ENCODE measurements at places on chromosomes 4 and X.

- DNase-seq: no peak
These were observed 38.8 kb upstream of the STIM2 start for GRCh38 chr4:26821677-26822503.

- DNase-seq: no peak
These were observed at the start of gene MTNR1A for GRCh38 chr4:186554914-186555827. TSS of gene MTNR1A (minus strand) at chr4:186555567. CDS start at chr4:186555365, 202 bp downstream.

GRCh38 chr4:11261066-11261850 is 167.4 kb downstream of the HS3ST1 start:
- no peak for DNase-seq

DNA sequence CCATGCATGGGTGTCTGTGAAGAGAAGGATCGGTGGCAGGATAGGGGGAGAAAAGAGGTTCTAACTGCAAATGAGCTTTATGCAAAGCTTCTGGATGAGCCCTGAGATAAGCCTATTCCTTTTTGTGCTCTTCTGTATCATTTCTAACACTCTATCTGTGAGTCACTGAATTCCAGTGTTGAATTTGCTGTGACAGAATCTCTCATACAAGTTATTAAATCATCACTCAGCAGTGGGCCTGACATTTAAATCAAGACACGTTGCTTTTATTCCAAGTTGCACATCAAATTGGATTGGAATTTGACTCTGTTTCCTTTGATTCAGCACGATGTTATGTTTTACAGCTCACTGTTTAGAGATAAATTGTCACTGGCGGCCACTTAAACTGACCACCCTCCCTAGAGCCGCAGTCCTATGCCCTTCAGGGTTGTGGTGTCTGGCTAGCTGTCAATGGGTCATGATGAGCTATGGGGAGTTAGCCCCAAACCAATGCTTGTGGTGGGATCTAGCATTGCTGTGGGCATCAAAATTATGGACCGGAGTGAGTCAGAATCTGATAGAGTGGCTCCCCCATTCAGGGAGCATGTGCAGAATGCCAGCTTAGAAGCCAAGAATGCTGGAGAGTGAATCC is 42.7 kb downstream of the LHFPL1 start:
- DNase-seq: no peak

GRCh38 chrX:129649268-129650182 is 5.2 kb downstream of the APLN start:
- no peak for DNase-seq

- DNase-seq: no peak
These were observed 53.9 kb upstream of the ADRA2C start for GRCh38 chr4:3712112-3712805.

DNA sequence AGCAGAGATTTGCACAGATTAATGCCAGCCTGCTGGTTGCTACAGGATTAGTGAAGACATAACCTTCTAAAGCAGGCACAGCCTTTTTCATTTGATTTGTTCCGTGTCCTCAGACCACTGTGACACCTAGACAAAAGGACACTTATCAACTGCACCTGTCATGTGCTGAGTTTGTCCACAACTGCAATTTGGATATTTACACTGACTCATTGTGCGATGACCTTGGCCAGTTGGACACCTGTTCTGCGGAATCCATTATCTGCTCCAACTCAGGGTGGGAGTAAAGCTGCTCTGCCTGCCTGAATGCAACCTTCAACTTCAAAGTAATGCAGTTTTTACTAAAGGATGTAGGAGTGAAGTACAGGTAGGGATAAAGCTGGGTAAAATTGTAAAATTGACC is 4.1 kb upstream of the NR0B1 start:
- DNase-seq: no peak

DNA sequence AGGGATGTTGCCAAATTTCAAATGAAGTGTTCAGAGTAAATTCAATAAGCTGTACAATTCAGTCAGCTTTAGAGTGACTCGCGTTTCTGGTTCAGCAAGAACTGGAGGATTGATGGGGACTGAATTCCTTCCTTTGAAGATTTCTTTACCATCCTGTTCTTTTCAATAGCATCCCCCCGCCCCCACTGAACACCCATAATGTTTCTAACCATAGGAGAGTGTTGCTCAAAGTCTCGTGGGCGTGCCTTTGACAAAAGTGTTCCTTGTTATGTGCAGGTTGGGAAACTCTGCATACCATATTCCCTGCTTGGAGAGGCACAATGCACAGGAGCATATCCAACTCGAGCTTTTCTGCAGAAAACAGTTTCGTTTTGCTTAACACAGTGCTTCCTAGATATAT is 323.5 kb upstream of the CASK start:
- no peak for DNase-seq

GRCh38 chrX:54820737-54821136 is 13.2 kb downstream of the MAGED2 start:
- no peak for DNase-seq

- no peak for DNase-seq
These were observed 195.9 kb downstream of the KDR start for GRCh38 chr4:54929459-54929858.

- no peak for DNase-seq
These were observed 737.6 kb downstream of the TRIML1 start for GRCh38 chr4:188876881-188877280.

DNA sequence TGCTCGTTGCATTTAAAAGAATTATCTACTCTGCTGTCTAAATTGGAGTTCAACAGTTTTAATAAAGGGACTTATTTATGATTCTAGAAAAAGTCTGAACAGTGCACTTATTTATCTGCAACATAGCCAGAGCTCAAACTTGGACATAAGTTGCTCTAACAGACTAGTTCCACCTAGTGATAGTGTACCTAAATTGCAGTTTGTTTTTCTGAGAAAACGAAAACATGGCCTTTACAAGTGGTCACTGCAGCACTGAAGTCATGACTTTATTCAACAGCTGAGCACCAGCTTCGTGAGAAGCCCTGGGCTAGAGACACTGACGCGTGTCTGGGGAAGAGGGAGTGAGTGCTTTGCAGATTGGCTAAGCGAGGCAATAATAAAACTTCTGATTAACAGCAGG is 77.3 kb upstream of the IGSF1 start:
- no peak for DNase-seq

GRCh38 chr4:89277412-89277811 is 30.2 kb downstream of the GPRIN3 start:
- no peak for DNase-seq

Data from activated naive CD4-positive, alpha-beta T cell treated with anti-CD3 and anti-CD28 coated beads for 36 hours (primary cell).